Esophagus squamous epithelium (tissue), 5 donors: ENCODE measurements at places on chromosomes 2 and 18. TPM values are rescaled to one million over a fixed set of nuclear protein-coding genes. Genes with fewer than 3 reads are reported as not detected.

OSBPL1A gene
- total RNA-seq, result 13.3 TPM

ZNF514 gene
- 23.8 TPM for total RNA-seq

DNA sequence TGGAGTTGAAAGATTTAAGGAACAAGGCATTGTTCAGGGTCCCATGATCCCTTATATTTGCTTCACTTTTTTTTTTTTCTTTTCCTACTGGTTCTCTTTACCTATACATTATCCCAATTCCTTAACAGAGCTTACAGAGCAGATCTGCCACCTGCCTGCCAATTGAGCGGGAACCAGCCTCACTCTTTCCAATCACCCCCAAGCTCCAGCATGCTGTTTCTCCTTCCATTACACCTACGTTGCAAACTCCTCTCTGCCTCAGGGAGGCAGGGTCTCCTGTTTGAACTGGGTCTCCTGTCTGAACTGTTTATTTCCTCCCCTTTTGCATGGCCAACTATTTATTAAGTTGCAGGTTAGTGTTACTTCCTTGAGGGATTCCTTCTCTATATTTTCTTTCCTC, 77.2 kb upstream of the SLC38A11 start:
- DNase-seq, result no peak

GRCh38 chr2:4844881-4845280, 847.3 kb upstream of the SOX11 start:
- no peak for DNase-seq

- DNase-seq, result no peak
Measured at GRCh38 chr18:62445386-62445917, 77.4 kb upstream of the ZCCHC2 start.

GRCh38 chr2:99127981-99128380, 13.5 kb upstream of the C2orf15 start:
- DNase-seq, result no peak

- no peak for DNase-seq
Measured at GRCh38 chr2:120683701-120684100, 52.0 kb upstream of the GLI2 start.

ABHD1 gene
- not detected for total RNA-seq

- DNase-seq, result no peak
Measured at GRCh38 chr18:49814147-49814499, 790 bp upstream of the ACAA2 start.

- no peak for DNase-seq
Measured at GRCh38 chr2:217494557-217494956, 508.2 kb downstream of the TNS1 start.
